ENCODE measurements at places on chromosomes 7 and 10.

DNA sequence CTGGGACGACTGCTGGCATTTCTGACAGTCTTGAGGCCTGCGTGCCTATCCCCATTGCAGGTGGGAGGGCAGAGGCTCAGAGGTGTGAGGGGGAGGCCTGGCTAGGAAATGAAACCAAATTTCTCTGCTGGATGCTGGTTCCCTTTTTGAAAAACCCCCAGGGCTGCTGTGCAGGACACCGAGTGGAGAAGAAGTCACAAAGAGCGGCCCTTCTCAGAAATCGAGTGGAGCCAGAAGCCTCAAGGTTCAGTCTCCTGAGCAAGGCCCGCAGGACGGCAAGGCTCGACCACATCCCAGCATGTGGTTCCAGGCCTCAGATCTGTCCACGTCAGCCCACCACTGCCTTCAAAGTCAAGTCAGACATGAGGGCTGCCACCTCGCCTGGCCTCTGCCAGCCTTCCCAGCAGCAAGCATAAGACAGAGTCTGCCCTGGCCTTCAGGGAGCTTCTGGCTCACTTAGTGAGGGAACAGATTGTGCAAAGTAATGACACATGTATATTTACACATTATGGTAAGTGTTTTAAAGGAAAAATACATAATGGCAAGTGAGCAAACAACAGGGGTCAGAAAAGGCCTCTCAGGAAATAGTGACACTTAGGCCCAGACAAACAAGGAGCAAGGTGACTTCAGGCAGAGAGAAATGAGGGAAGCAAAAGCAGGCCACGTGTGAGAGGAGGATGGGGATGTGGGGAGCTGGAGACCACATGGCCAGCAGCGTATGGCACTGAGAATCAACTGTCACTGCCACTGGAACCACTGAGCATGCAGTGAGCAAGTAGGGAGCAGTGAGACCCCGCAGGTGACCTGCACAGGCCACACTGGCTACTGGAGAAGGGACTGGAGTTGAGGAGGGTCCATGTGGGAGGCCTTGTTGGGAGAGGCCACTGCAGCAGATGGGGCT is 86.7 kb downstream of the ARHGAP22 start:
- DNase-seq = no peak

DNA sequence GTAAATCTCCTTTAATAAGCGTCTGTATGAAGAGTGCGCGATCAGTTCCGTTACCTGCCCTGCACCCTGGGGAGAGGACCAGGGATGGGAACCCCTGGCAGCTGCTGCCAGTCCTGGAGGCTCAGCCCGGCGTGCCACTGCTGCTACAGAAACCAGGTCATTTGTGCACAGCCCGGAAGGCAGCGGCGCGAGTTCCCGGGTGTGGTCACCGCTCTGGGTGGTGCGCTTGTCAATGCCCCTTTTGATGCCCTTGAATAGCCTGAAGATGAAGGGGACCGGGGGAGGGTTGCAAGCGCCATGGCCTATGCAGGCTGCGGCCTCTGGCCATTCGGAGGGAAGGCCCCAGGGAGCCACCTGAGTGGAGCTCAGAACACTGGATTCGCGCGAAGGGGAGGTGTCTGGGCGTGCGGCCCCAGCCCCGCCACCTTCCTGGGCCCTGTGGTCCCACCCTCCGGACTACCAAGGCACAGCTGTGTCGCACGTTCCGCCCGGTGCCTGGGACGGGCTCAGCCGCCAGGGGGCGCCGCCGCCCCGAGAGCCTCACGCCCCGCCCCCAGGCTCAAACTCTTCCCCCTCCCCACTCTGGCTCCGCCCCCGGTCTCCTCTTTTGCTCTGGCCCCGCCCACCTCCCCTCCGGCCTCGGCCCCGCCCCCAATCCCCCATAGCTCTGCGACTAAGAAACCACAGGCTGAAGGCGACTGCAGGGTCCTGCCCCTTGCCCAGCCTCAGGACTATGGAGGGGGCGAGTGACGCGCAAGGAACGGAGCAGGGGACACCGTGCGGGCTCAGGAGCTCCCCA is 16.5 kb downstream of the AP5Z1 start:
- peak; percentile 81 for DNase-seq

- no peak for DNase-seq
These were observed 120.3 kb downstream of the ANLN start for GRCh38 chr7:36509962-36510361.

- DNase-seq = no peak
These were observed 160.7 kb downstream of the ZEB1 start for GRCh38 chr10:31479752-31480151.

GRCh38 chr7:151114151-151115090 is 28.1 kb downstream of the AGAP3 start:
- DNase-seq = no peak

DNA sequence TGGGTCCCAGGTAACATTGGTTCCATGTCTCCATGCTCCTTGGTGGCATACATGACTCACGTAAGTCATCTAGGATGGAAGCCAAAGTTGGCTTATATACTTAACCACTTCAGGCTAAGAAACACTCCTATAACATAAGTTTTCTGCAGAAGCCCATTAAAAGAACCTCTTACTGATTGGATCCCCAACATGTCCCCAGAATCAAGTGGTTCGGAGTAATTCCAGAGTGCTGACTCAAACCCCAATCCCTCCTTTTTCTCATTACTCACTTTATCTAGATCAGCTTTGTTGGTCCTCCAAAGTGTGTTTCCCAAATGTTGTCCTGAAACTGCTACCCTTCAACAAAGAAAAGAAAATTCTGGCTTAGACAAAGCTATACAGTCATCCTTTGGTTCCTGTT is 10.1 kb upstream of the ATOH7 start:
- DNase-seq = no peak

DNA sequence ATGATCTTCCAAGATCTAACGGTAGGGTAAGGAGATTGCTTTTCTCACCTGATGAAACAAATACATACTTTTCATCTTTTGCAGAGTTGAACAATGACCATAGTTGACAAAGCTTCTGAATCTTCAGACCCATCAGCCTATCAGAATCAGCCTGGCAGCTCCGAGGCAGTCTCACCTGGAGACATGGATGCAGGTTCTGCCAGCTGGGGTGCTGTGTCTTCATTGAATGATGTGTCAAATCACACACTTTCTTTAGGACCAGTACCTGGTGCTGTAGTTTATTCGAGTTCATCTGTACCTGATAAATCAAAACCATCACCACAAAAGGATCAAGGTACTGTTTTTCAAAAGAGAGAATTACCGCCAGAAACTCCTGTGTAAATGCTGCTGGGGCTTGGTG is 79.9 kb downstream of the ANKRD61 start:
- no peak for DNase-seq

DNA sequence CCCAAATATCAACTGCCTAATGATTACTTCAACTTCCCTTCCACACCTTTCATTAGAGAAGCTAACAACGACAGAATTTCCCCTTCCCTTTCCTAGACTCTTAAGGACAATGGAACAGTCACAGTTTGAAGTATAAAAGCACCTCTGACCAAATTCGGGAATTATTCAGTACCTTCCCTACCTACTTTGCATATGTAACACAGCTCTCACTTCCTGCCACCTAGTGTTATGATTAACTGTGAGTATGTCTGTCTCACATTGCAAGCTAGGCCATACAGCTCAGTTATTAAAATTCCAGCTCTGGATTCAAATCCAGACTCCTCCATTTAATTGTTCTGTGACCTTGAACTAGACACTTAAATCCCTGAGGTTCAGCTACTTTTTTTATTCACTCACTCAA is 44.8 kb upstream of the HPSE2 start:
- no peak for DNase-seq

DNA sequence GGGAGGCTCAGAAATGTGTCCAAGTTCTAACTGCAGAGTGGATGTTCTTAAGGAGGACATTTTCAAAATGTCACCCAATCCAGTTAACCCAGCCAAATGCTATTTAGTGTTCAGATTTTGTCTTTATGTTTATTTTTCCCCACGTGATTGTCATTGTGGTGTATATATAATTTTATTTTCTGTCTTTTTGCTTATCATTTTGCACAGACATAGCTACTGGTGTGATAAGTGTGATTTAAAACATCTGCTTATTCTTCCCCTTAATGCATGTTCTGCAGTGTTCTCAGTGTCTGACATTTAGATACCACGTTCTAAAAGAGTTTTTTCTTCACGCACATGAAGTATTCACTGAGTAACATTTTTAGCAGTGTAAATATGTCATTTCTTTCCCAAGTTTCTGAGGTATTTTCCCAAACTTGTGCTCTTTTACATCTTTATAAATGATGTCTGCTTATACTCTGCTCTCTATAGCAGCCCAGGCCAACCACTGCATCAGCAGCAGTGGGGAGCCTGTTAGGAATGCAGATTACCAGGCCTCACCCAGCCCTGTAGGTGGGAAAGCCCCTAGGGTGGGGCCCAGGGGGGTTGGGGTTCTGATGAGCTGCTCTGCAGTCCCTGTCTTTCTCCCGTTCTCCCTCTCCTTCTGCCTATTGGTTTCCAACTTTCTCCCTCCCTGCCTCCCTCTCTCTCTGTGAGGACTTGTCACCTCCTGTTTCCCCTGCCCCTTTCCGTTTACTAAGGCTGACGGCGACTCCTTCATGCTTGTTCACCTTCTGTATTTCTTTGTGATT is 20.8 kb downstream of the ADCY1 start:
- DNase-seq = no peak

- peak; percentile 40 for DNase-seq
These were observed 488 bp downstream of the EIF4H start for GRCh38 chr7:74174606-74175082.

DNA sequence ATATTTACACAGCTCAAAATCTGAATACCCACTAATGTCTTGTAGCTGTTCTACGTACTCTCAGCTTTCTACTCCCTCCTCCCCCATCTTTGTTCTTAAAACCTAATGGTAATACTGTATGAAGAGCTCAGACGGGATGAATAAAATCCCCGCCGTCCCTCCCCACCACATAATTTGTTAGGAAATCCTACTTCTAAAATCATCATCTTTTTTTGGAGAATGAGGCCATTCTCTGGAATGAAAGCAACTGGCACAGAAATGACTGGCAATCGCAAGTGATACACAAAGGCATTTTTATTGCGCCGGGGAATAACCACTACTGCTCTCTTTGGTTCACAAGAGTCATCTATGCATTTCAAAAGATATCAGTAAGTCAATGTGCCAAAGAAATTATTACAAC is 27.3 kb downstream of the SLC35B4 start:
- no peak for DNase-seq

DNA sequence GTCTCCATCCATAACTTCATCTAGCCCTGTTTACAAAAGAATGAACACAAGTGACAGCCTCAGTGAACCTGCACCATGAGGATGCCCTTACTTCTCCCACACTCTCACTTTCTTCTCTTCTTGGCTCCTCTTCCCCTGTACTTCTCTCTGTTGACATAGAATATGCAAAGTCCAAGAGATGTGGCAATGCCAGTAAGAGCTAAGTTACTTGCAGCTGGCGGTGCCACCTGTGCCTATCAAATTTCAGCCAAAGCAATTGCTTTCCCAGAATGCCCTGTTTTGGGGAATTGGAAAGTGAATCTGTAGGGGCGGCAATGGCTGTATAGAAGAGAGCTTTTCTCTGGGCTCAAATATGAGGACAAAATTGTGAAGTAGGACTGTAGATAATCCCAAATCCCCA is 557.8 kb downstream of the AUTS2 start:
- no peak for DNase-seq

GRCh38 chr7:26143298-26144048 is 8.5 kb upstream of the NFE2L3 start:
- DNase-seq = no peak

DNA sequence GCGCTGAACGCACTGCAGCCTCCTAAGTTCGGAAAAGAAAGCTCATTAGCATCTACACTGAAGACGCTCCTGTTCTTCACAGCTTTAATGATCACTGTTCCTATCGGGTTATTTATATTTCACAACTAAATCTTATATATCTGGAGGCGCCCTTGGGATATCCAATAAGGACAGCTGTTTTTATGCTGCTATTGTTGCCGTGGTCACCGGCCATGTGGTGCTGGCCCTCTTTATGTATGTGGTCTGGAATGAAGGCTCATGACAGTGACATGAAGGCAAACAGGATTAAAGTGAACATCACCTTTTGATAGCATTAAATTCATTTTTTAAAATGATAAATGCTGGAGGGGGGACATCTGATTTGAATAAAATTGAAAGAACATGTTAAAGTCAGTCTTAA is 8.8 kb downstream of the BLVRA start:
- DNase-seq = no peak

DNA sequence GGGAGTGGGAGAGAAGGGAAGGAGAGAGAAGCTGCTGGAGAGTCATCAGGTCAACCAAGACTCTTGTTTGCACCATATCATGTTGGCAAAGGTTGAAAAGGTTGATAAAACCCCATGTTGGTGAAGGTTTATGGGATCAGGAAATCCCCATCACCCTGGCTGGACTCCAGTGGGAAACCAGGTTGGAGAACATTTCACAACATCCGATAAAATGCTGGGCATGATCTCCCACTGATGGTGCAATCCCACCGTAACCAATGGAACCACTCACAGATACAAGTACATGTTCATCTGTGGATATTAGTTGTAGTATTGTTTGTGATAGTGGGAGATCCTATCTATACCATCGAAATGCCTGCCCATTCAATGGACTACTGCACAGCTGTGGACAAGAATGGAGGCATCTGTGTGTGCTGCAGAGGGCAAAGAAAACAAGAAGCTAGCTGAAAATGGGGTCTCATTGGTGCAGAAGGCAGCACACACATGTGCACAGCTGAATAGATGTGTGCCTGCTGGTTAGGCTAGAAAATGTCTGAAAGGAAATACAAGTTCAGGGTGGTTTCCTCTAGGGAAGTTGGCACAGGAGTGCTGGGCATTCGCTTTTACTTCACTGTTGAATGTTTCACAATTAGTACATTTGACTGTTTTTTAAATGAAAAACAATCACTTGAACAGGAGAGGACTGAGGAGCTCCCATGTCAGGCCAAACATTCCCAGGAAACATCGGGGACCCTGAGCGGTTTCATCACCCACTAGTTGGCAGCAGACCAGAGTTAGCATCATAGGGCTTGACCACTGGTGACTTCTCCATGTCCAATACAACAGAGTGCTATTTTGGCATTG is 80.4 kb upstream of the MGMT start:
- DNase-seq = no peak

GRCh38 chr7:20700453-20701227 is 85.2 kb downstream of the ABCB5 start:
- DNase-seq = no peak

DNA sequence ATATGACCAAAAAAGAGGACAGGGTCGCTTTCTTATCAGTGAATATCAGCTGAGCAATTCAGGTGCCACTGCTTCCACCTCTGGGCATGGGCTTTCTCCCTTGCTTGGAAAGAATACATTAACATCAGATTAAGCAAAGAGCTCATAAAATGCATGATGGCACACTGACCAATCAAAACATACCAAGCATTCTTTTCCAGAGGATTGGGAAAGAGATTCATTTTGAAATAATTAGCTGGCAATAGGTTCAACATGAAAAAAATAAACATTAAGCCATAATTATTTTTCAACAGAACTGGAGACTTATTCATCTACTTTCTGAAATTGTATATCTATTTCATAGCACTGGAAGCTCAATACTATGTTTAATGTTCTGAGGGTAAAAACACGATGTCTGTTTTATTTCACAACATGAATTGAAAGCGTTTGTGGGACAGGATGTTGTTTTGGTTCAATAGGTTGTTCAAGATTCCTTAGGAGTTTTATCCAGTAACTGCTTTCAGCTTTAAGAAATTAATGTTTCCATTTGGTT is 53.2 kb downstream of the TFAM start:
- DNase-seq = no peak

Data from stimulated activated CD4-positive, alpha-beta T cell treated with anti-CD3 and anti-CD28 coated beads, Interleukin-4, amount 100 ng/mL, for 24 hours (primary cell).